ENCODE measurements at places on chromosomes 11 and 22. TPM values are rescaled to one million over a fixed set of nuclear protein-coding genes. Genes with fewer than 3 reads are reported as not detected.

DNA sequence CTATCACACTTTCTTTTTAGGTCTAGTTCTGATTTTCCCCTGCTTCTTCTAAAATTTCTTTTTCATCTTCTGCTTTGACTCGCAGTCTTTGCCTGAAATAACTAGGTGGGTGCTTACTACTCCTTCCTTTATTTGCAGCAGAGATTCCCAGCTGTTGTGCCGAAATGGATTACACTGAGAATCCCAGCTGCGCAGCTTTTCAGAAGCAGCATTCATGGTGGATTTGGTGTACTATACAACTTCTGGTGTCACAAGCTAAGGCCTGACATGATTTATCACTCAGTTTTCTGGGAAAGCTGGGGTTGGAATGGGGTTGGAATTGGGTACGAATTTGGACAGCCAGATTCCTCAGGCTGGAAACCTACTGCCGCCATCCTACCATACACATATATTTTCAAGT lies 6.0 kb upstream of the XKR3 start:
- no peak for DNase-seq

The BATF2 gene
- 0.70 TPM for total RNA-seq

DNA sequence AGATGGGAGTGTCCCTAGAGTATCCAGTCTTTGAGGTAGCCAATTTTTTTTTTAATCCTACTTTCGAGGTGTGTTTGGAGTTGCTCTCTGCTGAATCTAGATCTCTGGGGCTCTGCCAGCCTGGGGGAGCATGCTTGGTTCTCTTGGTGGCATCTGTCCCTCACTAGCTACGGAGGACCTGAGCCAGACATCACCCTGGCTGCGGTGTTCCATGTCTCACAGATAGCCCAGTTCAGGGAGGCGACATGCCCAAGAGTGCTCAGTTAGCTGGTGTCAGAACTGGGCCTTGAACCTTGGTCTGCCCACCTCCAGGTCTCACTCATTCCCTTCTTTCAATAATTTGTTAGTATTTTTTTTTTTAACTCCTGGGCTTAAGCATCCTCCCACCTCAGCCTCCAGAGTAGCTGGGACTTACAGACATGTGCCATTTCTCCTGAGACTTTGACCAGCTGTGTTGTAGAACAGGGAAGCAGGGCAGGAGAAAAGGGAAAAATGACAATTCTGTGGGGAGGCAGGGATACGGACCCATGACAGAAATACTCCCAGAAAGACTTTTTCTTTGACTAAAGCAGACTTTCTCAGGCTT lies 621 bp downstream of the HMOX1 start:
- no peak for DNase-seq

DNA sequence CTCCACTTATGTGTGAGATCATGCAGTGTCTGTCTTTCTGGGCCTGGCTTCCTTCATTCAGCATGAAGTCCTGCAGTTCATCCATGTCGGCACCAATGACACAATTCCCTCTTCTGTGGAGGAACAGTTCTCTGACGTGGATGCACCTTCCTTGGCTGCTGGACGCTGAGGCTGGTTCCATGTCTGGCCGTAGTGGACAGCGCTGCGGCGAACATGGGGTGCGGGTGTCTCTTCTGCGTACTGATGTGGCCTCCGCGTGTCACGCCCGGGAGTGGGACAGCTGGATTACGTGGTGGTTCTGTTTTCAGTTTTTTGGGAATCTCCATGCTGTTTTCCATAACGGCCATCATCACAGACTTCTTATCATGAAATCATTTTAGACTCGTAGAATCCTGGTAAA lies 16.9 kb upstream of the MUC2 start:
- peak; percentile 55 for DNase-seq

GRCh38 chr22:38112381-38112780 lies 1.9 kb upstream of the BAIAP2L2 start:
- DNase-seq: no peak

The SLC1A2 gene
- total RNA-seq: 8.8 TPM

The OR52N4 gene
- not detected for total RNA-seq

GRCh38 chr11:4441515-4441914 lies 7.6 kb upstream of the OR52K2 start:
- no peak for DNase-seq

The PRDM11 gene
- 20.7 TPM for total RNA-seq

- no peak for DNase-seq
Measured at GRCh38 chr11:77038825-77039326, 4.7 kb downstream of the B3GNT6 start.

The NXPE2 gene
- total RNA-seq: 0.22 TPM

DNA sequence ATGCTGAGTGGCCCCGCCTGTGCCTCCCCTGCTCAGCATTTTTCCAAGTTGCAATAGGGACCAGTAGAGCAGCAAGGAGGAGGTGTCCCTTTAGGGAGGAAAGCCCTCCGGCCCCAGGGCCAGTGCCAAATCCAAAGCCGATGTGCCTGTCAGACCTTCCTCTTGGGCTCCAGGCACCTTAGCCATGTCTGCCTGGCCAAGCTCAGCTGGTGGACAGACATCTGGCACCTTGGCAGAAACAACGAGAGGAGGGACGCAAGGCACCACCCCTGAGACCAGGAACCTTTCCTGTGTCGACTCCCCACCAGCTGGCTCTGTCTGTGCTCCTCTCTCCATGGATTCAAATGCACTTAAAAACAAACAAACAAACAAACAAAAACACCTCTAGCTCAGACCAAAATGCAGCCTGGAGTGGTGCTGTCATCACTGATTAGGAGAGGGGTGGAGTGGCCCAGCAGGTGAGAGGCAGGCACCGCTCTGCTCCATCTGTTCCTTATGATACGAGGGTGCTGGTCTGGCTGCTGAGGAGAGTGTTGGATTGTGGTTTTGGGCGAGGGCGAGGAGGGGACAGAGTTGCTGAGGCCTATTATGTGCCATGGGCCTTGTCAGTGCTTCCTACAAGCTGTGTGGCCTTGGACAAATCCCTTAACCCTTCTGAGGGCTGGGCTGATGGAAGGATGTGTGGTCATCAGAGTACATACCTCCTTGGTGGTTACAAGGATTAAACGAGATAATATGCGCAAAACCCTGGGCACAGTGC lies 46.2 kb downstream of the TP53I11 start:
- DNase-seq: no peak

DNA sequence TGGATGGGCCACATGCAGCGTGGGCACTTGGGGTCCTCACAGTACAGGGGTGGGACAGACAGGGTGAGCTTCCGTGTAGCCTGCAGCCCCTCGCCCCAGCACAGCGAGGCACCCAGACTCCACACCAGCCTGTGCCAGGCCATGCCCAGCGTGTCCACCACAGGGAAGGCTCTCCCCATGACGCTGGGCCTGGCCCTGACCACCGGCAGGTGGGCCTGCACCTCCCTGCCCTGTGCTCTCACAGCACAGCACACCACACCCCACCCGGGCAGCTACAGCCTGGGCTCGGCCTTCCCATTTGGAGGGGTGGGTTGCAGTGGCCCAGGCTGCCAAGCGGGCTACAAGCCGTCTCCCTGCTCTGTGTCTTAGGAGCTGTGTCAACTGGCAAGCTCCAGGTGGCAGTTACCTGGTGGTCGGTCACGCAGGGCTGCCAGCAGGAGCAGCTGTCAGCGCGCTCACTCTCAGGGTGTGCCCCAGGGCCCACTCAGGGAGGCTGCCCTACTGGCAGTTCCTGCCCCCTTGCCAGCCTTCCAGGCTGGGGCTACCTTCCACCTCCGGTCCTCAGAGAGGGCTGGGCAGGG lies 4.6 kb downstream of the MOB2 start:
- no peak for DNase-seq

DNA sequence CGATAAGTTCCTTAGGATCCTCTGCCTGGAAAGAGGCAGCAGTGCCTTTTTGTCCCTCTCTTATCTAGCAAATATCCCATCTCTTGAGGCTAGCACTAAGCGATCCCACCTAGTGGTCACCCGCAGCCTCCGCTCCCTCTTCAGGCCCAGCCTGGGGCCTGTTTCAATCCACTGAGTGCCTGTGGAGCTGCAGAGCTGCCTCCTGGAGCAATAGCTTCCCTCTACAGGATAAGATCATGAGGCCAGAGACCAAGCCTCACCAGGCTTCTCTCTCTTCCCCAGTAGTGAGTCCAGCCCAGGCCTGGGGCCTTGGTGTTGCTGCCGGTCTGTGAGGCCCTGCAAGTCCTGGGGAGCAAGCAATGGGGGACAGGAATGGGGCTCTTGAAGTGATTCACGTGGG lies 65.8 kb downstream of the SLC22A12 start:
- DNase-seq: no peak

The ANGPTL5 gene
- 1.9 TPM for total RNA-seq

GRCh38 chr11:46210133-46210636 lies 67.3 kb upstream of the CREB3L1 start:
- no peak for DNase-seq

The MS4A1 gene
- not detected for total RNA-seq

DNA sequence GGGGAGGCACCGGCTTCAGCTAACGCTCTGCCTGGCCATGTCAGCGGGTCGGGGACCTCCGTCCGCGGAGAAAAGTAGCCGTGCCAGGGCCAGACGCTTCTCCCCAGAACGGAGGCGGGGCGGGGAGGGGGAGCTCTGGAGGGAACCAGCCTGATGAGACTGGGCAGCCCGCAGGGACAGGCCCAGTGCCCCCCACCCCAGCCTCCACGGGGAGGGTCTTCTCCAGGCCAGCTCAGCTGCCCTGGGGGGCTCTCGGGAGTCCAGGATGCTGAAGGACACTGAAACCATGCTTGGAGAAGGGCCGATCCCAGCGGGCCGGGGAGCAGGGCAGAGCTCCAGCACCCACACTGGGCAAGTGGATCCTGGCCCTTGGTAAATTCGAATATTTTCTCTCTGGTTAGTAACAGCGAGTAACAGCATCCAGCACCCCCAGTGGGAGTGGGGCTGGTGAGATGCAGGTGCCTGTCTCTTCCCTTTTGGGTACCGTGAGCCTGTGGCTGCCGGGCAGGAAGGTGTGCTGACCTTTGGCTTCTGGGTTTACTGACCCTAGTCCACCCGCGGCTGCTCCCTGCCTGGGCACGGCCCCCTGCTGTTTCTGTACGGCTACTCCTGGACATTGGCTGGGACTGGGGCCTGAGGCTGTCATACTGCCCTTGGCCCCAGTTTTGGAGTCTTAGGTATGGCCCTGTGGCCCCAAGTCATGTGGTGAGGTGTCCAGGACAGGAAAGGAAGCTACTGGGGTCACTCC lies 35.8 kb downstream of the GRAMD4 start:
- DNase-seq: no peak

DNA sequence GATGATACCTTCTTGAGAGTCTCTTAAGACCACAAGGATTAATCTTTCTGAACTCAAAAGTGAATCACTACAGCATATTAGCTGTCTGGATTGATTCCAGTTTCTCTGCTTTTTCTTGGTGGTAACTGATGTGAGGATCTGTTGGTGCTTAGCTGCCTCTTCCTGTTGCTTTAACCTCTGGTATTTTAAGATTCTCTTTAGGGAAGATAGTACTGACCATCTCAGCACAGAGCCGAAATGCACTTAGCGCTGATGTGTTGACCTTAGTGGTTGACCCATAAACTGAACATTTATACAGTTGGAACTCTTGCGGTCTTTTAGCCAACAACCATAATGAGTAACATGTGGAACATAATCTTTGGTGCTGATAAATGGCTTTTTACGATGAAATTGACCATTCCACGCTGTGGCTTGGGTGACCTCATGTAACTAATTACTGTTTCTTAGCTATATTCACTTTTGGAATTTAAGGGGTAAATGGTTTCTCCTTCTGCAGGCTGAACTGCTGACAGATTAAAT lies 33.7 kb downstream of the APLP2 start:
- DNase-seq: no peak

DNA sequence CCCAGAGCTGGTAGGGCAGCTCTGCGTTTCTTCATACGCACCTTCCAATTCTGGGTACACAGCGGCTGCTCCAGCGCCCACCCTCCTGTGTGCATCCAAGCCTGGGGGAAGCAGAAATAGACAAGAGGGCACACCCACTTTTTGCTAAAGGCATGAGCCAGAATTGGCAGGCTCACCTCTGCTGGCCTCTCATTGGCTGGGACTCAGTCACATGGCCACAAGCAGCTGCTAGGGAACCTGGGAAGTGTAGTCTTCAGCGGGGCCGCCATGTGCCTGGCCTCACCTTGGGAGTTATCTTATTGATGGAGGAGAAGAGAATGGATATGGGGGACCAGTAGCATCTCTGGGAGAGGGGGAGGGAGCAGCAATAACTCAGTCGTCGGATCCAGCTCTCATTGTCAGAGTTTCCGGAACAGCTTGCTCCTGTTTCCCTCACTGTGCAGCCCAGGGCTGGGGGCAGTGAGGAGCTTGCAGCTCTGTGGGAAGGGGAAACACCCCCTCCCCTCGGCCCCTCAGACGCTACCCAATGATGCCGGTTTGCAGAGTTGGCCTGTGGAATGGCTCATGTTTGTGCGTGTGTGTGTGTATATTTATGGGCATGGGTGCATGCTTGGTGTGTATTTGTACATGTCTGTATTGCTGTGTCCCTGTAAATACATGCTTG lies 11.8 kb upstream of the MIEF1 start:
- peak; percentile 93 for DNase-seq

DNA sequence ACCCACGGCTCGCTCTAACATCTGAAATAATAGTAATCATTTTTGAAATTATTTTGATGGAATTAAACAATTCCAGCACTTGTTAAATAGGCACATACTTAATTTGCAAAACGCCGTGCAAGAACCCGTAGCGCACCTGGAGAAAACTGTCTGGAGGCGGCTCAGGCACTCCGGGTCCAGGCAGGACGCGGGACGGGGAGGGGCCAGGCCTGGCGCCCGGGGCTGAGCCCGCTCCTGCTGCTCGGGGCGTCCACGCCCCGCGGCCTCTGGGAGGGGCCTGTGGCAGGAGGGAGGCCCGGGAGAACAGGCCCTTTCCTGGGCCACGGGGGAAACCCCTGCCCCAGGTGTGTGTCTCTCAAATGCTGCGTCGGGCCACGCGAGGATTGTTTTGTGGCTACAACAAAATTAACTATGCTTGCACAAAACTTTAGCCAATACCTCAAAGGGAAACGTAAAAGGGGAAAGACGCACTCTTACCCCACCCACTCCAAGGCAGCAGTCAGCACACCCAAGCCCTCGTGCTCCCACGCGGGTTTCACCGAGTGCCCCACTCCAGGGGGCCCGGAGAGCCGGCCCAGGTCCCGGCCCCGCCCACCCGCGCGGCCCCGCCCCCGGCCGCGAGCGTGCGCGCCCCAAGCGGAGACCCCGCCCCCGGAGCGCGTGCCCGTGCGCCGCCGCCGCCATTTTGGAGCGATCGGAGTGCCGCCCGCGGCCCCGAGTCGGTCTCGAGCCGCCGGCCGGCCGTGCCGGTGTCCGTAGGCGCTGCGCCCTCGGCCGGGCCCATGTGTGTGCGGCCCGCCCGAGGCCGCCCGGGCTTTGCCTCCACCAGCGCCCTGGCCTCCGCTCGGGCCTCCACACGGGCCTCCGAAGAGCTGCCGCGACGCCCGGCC lies at the start of gene PPP6R2:
Gene PPP6R2, plus strand, starts transcription at position 677 of the 890 bp plus-strand sequence. CDS start 50,582 bp downstream, outside the sequence.
- DNase-seq: peak; percentile 94

DNA sequence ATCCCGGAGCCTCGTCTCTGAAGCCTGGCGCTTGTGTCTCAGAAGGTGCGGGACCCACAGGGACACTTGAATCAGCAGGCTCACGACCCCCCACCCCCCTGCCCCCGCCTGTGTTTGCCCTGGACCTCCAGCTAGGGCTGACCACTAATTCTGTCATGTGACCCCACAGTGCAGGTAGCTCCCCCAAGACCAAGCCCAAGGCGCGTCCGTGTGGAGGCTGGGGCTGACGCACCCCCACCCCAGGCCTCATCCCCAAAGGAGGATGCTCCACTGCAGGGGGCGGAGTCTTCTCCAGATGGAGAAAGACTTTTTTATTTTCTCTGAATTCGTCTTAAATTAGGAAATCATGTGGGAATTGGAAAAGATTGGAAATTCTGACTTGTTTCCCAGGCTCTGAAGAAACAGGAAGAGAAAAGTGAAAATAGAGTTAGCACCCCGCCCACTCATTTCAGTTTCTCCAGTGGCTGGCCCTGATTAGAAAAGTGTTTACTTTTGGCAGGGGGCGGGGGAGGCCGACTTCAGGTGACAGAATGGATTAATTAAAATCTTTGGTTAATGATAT lies 1.0 kb upstream of the RELA start:
- peak; percentile 87 for DNase-seq

GRCh38 chr11:2583605-2583958 lies 116.2 kb downstream of the KCNQ1OT1 start:
- no peak for DNase-seq

All from cardiac septum (tissue), 1 donor.